ENCODE measurements at places on chromosomes 12 and 14.

DNA sequence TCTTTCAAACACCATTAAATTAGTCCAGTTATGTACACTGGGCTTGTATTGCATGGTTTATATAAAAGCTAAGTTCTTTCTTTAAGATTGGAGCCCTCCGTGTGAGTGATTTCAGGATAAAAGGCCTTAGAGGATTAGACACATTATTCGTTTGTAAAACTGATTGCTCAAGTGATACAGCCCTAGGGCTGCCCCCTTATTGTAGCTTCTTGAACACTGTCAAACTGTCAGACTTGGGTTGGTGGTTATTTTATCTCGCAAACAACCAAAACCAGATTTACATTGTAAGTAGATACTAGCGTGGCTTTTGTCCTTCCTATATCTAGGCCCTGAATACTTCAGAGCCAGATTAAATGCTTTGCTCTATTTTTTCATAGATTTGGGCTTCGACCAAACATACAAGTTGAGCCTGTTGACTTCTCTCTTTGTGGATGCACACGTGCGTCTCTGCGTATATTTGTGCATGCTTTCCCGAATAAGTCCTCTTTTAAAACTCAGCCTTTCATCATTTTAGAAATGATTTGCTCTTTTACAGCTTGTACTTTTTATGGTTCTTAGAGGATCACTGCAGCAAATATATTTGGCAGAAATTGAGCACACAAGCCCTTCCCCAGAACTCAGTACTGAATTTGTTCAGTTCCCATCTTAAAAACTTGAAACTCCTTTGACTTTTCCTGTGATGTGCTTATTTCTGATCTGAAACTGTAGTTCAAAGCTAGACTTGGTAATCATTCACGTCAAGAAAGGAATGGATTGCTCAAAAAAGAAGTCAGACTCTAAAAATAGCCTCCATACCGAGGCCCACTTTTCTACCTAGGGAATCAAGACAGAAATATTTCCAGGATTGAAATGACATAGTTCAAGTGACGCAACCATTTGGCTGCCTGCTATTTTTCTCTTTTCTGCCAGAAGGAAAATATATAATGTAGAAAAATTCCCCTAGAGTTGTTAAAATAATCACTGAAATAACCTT is 129.5 kb downstream of the ETV6 start:
- peak; percentile 80 for DNase-seq

DNA sequence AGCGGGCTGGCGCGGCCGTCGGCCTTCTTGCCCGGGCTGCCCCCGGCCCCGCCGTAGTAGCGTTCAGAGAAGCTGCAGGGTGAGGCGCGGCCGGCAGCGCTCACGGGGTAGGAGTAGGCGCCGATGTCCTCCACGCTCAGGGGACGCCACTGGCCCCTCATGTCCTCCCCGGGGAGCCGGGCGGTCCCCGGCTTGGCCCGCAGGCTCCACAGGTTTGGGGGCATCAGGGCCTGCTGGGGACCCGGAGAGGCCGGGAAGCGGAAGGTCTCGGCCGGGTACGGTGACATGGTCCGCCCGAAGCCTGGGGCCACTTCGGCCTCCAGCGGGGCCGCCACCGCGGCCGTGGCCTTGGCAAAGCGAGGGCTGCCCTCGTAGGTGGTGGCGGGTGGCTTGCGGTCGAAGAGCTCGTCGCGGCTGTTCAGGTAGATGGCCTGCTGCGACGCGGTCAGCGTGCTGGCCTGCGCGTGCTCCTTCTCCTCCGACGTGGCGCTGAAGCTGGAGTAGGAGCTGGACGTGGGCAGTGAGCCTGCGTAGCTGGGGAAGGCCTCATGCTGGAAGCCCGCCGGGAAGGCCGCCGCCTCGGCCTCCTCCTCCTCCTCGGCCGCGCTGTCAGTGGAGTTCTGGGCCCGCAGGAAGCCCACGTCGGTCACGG is 48.7 kb downstream of the BEGAIN start:
- DNase-seq, result no peak

GRCh38 chr14:53411125-53411524 is 258.0 kb upstream of the DDHD1 start:
- peak; percentile 59 for DNase-seq

GRCh38 chr12:5171701-5172100 is 128.0 kb downstream of the KCNA5 start:
- peak; percentile 7 for DNase-seq

DNA sequence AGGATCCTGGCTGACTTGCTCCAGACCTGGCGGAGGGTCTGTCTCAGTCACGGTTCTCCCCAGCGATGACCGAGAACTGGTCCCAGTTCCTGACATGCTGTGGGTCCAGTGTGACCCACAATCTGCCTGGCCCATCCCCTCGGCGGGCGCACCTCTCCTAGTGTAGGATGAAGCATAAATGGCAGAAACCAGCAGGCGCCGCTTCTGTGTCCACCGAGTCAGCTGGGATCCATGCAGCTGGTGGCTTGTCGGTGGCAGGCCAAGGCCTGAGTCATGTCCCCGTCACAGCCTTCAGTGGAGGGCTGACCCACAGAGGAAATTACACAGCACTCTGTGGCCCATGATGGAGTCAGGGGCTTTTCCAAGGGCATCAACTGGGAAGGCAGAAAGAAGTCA is 38.5 kb downstream of the NFKBIA start:
- DNase-seq, result no peak

GRCh38 chr12:81874586-81874985 is 115.4 kb upstream of the PPFIA2 start:
- DNase-seq, result no peak

DNA sequence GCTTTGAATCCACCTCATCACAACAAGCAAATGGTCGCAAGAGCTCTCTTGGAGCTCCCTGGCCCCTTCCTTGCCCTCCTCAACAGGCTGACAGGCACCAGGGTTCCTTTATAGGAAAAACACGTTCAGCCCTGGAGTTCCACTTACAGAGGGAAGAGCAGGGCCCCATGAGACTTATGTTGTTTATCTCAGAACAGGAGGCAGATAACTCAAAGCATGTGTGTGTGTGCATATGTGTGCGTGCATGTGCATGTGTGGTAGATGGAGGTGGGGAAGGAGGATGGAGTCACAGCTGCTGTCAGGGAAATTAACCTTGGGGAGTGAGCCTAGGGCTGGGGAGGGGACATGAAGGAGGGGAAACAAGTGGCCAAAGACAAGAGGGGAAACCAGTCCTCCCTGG is 138.1 kb downstream of the DPF3 start:
- no peak for DNase-seq

DNA sequence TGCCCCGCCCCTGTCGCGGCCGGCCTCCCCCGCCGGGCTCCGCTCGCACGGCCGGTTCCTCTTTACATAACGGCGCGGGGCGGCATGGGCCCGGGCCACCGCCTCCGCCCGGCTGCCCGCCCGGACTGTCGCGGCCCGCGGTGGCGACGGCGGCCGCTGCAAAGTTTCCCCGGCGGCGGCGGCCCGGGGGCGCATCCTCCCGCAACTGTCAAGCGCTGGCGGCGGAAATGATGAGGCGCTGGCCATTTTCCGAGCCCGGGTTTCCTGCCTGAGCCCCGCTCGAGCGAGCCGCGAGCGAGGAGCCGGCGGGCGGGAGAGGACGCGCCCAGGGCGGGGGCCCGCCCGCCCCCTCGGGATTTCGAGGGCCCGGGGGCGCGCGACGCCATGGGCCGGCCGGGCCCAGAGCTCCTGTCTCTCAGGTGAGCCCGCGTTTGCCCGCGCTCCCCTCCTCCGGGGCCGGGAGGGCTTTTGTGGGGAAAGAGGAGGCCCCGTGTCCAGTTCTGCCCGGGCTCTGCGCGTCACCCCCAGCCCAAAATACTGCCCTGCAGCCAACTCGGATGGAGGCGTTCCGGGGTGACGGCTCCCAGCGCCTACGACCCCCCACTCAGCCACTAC is at the start of gene SH2B3:
TSS of gene SH2B3 (plus strand) at position 65 of the 615 bp plus-strand sequence. CDS start 12,223 bp downstream, outside the sequence.
- DNase-seq, result no peak

DNA sequence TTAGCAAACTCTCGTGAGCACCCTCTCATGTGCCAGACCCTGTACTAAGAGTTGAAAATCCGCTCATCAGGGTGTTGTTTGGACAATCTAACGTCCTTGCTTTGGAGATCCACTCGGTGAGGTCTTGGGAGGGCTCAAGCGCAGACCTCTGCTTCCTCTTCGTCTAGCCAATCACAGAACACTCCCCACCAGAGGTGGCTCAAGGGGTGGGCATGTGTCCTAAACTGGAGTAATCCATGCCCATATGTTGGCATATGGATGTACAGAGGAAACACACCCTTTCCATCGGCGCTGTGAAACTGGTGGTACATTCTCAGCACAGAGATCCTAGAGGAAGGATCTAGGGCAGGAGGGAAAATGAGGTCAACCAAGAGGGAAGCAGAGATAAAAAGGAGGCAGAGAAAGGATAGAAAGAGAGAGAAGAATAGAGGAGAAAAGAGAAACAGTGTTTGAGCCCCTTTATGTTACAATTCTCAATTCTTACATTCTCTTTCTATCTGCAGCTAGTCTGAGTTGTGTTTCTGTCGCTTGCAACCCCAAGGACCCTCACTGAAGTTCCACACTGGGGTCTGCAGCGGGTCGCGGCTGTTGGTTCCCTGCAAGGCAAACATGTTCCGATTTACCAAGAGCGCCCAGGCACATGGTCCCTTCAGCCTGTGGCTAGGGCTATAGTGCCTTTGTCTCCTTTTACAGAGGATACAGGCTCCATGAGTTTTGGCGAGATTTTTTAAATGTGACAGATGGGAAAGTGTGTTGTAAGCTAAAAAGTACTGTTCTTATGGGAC is 40.5 kb downstream of the DLK1 start:
- DNase-seq, result no peak

- DNase-seq, result no peak
Observed at GRCh38 chr12:11885261-11886038, 185.3 kb upstream of the BCL2L14 start.

DNA sequence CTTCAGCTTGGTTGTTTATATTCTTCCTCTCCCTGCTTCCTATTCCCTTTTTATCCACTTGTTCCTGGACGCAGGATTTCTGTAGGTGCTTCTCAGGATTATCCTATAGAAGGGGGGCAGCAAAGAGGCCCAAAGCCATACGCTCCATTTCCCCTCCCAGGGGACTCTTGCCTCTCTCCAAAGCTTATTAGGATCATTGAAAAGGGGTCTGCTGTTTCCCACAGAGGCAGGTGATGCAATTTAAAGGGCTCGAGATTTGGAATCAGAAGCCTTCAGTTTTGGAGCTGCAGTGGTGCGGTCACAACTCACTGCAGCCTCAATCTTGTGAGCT is 31.5 kb upstream of the SYNDIG1L start:
- DNase-seq, result no peak

DNA sequence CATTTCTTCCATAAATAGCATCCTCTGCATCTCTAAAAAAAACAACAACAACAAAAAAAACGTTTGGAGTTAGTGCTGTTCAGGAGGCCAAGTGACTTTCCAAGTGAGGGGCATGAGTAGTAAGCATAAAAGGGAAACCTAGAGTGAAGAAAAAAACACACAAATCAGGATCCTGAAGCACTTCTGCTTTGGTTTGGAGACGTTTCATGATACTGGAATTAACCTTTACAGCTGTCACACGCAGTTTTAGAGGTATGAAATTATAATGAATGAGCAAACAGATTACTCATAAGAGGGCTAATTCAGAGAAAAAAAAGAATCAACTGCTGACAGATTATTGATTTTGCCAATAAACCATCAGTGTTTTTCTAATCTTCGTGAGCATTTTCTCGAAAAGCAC is 3.8 kb downstream of the SRSF9 start:
- DNase-seq, result no peak

DNA sequence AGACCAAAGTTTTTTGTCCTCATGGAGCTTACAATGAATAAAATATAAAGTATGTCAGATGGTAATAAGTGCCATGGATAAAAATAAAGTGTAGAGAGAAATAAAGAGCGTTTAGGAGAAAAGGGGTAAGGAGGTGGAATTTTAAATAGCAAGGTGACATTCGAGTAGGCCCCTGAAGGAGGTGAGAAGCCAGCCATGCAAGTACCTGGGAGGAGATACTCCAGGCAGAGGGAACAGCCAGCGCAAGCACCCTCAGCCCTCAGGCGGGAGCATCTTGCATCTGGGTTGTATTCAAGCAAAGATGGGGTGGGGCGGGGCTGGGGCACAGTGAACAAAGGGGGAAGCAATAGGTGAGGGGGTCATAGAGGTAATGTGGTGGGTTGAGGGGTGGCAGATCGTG is 4.3 kb downstream of the TBC1D30 start:
- DNase-seq, result no peak

GRCh38 chr14:99394602-99395156 is 86.0 kb downstream of the SETD3 start:
- DNase-seq, result no peak

All from skeletal muscle cell (primary cell).